ENCODE measurements at places on chromosomes 16 and 17. TPM values are rescaled to one million over a fixed set of nuclear protein-coding genes. Genes with fewer than 3 reads are reported as not detected.
A peak's percentile ranks its signal among the peaks of the same experiment; 100 is the strongest.

GRCh38 chr17:32494621-32495358 is 8.0 kb downstream of the CDK5R1 start:
- H3K4me3 ChIP-seq = no peak overlapping the region
- no peak overlapping the region for H3K27ac ChIP-seq
- no peaks in the 10 kb centered on the region for H3K36me3 ChIP-seq
- peaks cover 17% of the 10 kb centered on the region for H3K4me1 ChIP-seq

DNA sequence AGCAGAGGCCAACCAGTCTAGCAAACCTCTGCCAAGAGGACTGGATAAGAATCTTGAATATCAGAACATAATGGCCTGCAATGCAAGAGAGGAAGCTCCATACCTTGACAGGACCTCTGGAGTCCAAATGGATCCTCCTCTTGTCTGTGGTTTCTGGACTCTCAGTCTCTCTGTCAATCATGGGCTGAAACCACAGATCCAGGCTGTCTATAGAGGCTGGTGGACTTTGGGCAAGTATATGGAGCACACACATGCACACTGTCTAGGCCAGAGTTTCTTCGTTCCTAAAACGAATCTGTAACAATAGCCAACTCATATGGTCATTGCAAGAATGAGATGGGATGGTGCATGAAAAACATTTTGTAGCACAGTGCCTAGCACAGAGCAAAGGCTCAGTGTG is 37.7 kb downstream of the NLRC5 start:
- DNase-seq = no peak
- no peaks in the 10 kb centered on the region for H3K4me1 ChIP-seq
- no peak overlapping the region for H3K27ac ChIP-seq
- H3K36me3 ChIP-seq = no peaks in the 10 kb centered on the region
- H3K4me3 ChIP-seq = no peak overlapping the region

- H3K27me3 ChIP-seq = peaks cover 90% of the 10 kb centered on the region
- no peak overlapping the region for H3K4me3 ChIP-seq
- H3K4me1 ChIP-seq = no peaks in the 10 kb centered on the region
- no peaks in the 10 kb centered on the region for H3K36me3 ChIP-seq
These were observed 256.1 kb downstream of the ENGASE start for GRCh38 chr17:79330696-79331095.

- H3K36me3 ChIP-seq = no peaks in the 10 kb centered on the region
- no peaks in the 10 kb centered on the region for H3K4me1 ChIP-seq
- H3K27ac ChIP-seq = no peak overlapping the region
- H3K27me3 ChIP-seq = no peaks in the 10 kb centered on the region
- H3K4me3 ChIP-seq = no peak overlapping the region
These were observed 15.0 kb downstream of the OR1A1 start for GRCh38 chr17:3222505-3222904.

GRCh38 chr16:85563515-85564276 is 49.4 kb upstream of the GSE1 start:
- H3K4me3 ChIP-seq = no peak overlapping the region
- H3K36me3 ChIP-seq = no peaks in the 10 kb centered on the region
- peak; percentile 4 for DNase-seq
- no peaks in the 10 kb centered on the region for H3K27me3 ChIP-seq
- no peak overlapping the region for H3K27ac ChIP-seq

DNA sequence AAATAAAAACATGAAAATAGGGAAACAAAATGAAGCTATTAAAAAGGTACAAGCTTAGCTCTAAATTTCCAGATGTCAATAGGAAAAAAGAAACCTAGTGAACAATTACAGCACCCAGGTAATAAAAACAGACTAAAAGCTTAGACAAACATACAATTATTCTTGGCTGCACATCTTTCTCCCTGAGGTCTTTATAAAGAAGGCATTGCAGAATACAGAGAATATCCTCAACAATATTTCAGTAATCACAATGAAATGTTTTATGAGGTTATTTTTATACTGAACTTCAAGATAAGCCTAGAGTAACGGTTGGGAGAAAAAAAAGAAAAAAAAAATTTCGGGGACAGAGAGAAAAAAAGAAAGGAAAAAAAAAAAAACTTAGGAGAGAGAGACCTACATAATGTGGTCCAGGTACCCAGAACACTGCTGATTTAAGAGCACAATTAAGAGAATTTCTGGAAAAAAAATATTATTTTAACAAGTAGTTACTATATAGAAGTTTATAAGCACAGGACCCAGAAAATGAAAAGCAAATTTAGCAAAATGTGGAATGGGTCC is 26.5 kb downstream of the KANSL1 start:
- H3K4me1 ChIP-seq = peaks cover 20% of the 10 kb centered on the region
- H3K27ac ChIP-seq = no peak overlapping the region
- H3K27me3 ChIP-seq = no peaks in the 10 kb centered on the region
- H3K4me3 ChIP-seq = no peak overlapping the region
- H3K36me3 ChIP-seq = peaks cover 33% of the 10 kb centered on the region

GRCh38 chr17:82636626-82637598 is 11.3 kb downstream of the WDR45B start:
- H3K27ac ChIP-seq = peak overlapping the region; percentile 61
- peak; percentile 40 for DNase-seq
- no peaks in the 10 kb centered on the region for H3K4me1 ChIP-seq

- no peak for DNase-seq
- H3K4me1 ChIP-seq = no peaks in the 10 kb centered on the region
- H3K27me3 ChIP-seq = no peaks in the 10 kb centered on the region
- no peak overlapping the region for H3K4me3 ChIP-seq
These were observed 19.1 kb upstream of the TAC4 start for GRCh38 chr17:49866882-49867413.

WIPI1 gene
- total RNA-seq = 19.6 TPM

ZNF385C gene
- 0.17 TPM for total RNA-seq

DNA sequence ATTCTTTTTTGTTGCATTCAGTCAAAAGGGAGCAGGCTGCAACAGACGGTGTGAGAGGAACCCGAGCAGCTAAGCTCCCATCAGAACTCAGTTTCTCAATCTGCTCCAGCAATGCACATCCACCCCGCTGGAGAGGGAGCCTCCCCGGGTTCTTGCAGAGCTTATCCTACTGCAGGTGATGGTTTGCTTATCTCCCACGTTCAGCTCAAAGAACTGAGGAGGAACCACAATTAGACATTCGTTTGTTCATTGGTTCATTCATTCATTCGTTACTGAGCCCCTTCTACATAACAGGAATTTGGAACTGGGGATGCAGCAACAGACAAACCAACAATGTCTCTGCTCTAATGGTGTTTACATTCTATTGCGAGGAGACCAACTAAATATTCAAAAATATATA is 22.2 kb upstream of the ALOX15 start:
- no peaks in the 10 kb centered on the region for H3K36me3 ChIP-seq
- no peak for DNase-seq
- no peak overlapping the region for H3K4me3 ChIP-seq

DNAAF8 gene
- 1.2 TPM for total RNA-seq

CLEC19A gene
- not detected for total RNA-seq

CES3 gene
- total RNA-seq = 0.26 TPM

DNA sequence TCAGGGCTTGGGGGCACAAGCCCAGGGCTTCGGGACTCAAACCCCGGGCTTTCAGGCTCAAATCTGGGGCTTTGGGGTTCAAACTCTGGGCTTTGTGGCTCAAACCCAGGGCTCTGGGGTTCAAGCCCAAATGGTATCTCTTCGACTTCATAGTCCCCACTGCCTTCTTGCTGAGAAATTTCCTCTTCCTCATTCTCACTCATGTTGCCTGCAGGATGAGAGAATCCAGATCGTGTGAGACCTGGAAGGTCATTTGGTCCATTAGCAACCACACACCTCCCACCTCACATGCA is 576 bp downstream of the ZNF768 start:
- H3K4me1 ChIP-seq = peaks cover 7% of the 10 kb centered on the region
- peak overlapping the region; percentile 89 for H3K4me3 ChIP-seq
- no peaks in the 10 kb centered on the region for H3K27me3 ChIP-seq
- no peak for DNase-seq
- no peak overlapping the region for H3K27ac ChIP-seq

SPNS3 gene
- total RNA-seq = 0.69 TPM

CIBAR2 gene
- total RNA-seq = not detected
